Uterus (tissue), 4 donors: ENCODE measurements at places on chromosomes 4 and X. TPM values are rescaled to one million over a fixed set of nuclear protein-coding genes. Genes with fewer than 3 reads are reported as not detected.

DNA sequence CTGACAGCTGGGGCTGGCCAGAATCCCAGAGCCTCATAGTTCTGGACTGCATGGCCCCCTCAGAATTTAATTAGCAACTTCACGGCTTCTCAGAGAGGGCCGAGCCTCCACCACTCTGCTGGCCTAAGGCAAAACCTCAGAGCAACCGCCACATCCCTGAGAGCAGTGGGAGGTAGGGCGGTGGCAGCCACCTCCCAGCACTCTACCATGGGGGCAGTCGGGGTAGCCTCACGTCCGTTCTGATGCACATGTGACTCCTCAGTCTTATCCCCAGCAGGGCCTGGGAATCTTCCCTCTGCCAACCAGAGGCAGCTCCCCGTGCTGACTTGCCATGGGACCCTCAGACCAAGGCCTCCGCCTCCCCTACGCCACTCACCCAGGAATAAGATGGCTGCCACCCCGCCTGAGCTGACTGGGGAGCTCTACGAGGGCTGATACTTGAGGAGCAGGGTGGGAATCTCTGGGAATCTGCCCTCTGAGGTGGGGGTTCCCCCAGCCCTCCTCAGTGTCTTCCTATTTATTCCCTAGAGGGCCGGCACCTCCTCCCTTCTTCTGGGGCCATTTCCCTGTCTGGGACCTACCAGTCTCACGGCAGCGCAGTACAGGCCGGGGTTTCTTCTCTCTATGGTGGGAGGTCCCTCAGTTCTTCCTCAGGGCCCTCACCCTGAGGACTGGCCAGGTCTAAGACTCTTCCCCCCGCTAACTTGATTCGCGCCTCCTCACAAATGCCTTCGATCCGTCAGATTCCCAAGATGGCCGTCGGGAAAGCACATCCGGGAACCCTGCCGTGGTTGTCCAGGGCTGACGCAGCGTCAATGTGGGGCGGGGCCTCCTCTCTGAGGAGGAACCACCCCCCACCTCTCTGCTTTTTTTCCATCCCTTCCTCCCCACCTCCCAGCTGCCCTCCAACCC, at the start of gene MAGEC2:
Gene MAGEC2, minus strand, starts transcription at position 769 of the 912 bp plus-strand sequence. CDS start 1,303 bp downstream, outside the sequence.
- DNase-seq: no peak

DNA sequence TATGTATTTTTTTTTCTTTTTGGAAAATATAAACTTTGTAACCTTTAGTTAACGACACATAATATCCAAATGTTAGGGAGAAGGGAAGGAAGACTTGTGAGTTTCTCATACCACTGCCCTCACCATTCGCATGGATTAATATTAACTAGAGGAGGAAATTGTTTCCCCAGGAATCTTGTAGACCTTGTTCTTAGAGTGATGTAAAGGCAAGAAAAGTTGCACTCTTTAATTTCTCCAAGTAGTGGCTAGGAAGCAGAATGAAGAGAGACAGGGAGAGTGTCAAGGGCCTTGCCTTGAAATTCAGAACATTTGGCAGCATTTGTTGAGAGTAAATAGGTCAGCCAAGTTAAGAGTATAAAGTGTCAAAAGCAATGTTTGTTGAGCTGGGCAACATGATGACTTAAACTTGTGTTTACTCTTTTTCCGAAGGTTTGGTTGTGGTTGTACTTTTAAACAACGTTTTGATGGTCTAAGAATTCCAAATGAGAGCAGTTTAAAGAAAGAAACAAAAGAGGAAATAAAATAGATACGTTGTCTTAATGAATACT, 105.7 kb downstream of the TENM3 start:
- no peak for DNase-seq

DNA sequence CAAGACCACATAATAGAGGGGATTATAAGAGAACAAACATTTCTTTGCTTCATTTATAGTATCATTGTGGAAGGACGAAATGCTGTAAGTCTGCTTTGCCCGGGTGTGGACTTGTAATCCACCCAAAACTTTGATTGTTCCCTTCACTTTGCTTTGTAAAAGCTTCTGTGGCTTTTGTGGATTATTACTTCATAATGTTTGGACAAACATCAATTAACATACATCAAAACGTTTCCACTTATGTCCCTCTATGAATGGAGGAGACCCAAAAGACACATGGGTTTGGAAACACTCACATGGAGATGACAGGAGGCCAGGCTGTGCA, 415.4 kb downstream of the SPRY1 start:
- DNase-seq: no peak

The CHIC2 gene
- total RNA-seq: 26.0 TPM
